ENCODE measurements at places on chromosomes 12 and 14.

DNA sequence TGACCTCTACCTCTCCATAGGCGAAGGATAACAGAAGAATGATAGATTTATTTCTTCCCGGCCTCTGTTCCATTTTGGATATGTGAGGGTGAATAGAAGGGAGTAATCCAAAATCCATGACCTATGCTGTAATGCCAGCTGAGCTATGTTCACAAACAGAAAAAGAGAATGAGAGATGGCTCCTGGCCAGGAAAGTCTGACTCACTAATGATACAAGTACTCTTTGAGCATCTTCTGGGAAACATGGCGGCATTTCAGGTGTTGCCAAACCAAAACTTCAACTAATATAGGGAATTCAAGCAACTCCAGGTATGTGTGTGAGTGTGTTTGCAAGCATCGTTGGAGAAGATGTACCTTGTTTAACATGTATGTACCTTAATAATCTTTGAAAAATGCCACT lies 55.1 kb downstream of the MED13L start:
- peak; percentile 83 for DNase-seq

- no peak for DNase-seq
These were observed 943.2 kb downstream of the TMTC2 start for GRCh38 chr12:83629931-83630330.

GRCh38 chr14:89014569-89014850 lies 190.1 kb downstream of the TTC8 start:
- no peak for DNase-seq

DNA sequence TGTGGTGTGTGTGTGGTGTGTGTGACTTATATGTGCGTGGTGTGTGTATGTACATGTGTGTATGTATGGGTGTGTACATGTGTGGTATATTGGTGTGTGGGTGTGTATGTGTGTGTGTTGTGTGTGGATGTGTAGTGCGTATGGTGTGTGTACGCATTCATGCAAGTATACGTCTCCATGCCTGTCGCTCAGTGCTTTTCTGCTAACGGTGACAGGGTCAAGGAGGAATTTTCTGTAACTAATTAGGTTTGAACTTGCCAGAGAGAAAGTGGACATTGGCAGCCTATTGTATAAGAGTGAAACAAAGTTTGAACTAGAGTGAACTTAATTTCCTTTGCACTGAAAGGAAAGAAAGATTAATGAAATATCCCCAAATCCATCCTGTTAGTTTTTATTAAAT lies 120.9 kb upstream of the GSC start:
- DNase-seq, result no peak

DNA sequence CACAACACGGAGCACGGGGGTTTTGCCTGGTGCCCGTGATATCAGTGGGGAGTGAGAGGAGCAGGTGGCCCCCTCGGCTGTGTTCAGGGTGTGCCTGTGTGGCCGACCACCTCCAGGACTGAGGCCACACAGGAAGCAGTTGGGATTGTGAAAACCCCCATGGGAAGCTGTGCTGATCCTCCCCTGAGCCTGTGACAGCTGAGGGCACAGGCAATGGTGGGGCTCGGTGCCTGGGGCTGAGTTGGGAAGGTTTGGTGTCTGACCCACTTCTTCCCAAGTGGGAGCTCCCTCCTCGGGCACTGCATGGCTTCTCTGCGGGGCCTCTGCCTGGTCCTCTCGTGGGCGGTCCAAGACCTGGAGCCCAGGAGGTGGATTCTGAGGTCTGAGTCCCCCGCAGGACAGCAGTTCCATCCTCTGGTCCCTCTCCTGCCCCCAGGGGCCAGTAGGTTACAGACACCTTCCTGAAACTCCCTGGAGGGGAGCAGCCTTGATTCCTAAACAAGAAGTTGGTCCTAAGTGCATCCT lies 17.9 kb downstream of the PACS2 start:
- DNase-seq, result no peak

DNA sequence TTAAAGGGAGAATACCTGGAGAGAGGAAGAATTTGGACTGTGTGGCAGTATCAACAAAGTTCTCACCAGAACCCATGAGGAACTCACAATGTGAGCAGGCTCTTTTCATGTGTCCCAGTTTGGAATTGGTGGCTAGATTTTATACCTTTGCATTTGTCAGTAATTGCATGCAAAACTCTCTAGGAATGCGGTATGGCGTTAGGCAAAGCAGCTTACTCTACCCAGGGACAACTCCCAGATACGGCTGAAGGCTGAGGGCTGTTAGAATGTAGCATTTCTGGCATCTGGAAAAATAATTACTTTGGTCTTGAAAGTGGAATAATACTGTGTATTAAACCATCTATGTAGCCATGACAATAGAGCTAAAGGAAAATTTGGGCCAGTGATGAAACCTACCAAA lies 635.5 kb downstream of the SLC16A7 start:
- DNase-seq, result no peak

DNA sequence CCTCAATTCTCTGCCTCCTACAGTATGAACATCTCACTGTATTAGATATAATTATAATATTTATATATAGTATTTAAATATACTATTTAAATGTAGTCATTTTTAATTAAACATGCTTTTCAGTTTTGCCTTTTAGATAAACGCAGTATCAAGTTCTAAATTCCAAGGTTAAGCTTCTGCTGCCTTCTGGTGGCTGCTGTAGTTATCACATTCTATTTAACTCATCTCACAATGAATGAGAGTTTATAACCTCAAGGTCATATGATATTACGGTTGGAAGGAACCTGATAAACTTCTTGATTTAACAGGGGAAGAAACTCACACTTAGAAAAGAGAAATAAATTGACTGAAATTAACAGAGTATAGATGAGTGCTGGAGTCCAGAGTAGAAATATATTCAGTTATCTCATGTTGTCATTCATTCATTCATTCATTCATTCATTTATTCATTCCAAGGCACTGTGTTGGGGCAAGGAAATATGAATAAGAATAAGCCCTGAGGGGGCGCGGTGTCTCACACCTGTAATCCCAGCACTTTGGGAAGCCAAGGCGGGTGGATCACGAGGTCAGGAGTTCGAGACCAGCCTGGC lies 31.9 kb downstream of the GUCY2C start:
- DNase-seq, result peak; percentile 41

DNA sequence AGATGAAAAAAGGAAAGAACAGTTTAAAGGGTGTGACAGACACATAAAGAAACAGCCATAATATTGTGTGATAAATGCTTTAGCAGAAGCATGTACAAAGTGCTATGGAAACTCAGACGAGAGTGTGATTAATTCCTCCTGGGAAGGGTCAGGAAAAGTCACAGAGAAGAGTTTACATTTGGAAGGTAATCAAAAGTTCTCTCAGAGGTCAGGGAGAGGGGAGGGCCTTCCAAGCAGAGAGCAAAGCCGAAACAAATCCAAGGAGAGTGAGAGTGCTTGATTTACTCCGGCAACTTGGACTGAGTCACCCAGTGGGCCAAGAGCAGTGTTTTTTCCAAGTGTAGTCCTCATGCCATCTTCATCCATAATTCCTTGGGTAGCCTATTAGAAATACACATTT lies 108.3 kb downstream of the IGF1 start:
- DNase-seq, result no peak

DNA sequence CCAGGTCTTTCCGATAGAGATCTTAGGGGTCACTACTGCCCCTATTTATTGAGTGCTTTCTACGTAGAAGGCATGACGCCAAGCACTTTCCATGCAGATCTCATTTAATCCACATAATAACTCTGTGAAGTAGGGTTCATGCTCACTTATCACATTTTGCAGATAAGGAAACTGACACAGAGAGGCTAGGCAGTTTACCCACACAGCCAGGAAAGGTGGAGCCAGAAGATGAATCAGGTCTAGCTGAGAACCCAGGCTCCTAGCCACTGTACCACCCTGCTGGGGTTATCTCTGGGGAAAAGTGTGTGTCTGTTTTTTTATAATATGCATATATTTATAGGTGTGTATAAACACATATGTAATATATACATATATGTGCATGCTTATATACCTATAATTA lies 83.6 kb downstream of the KSR2 start:
- no peak for DNase-seq

DNA sequence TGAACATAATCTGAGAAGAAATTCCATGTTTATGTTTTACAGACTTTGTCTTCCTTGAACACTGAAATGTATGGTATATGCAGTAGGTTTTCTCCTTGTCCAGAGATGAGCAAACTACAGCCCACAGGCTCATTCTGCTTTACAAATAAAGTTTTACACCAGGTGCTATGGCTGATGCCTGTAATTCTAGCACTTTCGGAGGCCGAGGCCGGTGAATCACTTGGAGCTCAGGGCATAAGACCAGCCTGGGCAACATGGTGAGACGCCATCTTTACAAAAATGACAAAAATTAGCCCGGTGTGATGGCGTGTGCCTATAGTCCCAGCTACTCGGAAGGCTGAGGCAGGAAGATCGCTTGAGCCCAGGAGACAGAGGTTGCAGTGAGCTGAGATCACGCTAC lies 64.7 kb downstream of the LRP6 start:
- no peak for DNase-seq

DNA sequence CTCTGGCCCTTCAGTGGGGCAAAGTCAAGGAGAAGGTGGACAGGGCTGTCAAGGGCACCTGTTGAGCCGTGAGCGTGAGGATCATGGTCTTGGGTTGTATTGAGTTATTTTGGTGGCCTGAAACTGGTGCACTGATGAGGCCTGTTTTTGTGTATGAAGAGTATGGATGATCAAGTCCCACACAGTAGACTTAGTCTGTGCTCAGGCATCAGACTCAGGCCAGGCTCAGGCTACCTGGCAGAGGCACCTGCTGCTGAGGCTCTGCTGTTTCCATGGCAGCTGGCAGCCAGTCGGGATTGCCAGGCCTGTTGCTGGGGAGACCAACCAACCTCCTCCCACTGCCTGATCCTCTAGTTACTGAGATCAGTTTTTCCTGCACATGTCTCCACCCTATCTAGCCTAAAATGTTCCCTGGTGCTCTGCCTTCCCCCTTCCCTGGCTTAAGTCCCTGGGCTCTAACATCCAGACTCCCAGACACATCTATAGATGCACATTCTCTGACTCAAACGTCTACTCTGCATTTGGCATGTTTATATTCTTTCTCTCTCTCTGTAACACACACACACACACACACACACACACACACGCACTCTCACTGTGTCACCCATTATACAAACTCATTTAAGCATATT lies 5.1 kb downstream of the JPH4 start:
- no peak for DNase-seq

- no peak for DNase-seq
These were observed 53.9 kb downstream of the WNK1 start for GRCh38 chr12:806200-806791.

- peak; percentile 20 for DNase-seq
These were observed 1504.6 kb upstream of the FLRT2 start for GRCh38 chr14:84025106-84026012.

GRCh38 chr12:67772267-67773169 lies 124.0 kb downstream of the DYRK2 start:
- DNase-seq, result no peak

DNA sequence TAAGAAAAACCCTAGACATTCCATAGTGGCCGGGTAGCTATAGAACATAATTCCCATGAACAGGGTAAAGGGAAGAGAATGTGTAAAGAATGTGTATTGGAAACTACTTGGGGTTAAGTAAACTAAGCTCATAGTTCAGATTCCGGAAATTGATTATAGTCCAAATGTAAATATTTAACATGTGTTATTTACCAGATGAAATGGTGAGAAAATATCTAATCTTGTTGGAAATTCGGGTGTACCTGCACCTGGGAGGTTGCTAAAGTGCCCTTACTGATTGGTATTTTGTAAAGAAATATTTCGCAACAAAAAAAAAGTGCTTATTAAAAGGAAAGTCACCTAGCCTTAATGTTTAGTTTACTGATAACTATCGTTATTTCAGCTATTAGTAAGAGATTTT lies 14.4 kb downstream of the RASSF9 start:
- no peak for DNase-seq

DNA sequence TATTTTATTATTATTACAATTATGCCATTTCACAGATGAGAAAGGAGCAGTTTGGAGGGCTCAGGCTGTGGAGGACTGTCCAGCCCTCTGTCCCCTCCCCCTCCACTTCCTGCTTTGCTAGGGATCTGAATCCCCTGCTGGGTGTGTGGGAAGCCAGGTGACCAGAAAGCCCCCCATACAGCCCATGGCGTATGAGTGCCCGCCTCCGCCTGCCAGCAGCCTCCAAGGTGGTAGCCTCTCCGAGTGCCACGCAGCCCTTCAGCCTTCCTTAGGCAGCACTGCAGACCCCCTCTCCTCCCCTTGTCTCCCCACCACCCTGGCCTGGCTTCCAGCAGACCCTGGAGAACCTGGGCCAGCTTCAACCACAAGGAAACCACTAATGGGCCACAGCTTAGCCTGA lies 12.6 kb downstream of the DTX1 start:
- no peak for DNase-seq

DNA sequence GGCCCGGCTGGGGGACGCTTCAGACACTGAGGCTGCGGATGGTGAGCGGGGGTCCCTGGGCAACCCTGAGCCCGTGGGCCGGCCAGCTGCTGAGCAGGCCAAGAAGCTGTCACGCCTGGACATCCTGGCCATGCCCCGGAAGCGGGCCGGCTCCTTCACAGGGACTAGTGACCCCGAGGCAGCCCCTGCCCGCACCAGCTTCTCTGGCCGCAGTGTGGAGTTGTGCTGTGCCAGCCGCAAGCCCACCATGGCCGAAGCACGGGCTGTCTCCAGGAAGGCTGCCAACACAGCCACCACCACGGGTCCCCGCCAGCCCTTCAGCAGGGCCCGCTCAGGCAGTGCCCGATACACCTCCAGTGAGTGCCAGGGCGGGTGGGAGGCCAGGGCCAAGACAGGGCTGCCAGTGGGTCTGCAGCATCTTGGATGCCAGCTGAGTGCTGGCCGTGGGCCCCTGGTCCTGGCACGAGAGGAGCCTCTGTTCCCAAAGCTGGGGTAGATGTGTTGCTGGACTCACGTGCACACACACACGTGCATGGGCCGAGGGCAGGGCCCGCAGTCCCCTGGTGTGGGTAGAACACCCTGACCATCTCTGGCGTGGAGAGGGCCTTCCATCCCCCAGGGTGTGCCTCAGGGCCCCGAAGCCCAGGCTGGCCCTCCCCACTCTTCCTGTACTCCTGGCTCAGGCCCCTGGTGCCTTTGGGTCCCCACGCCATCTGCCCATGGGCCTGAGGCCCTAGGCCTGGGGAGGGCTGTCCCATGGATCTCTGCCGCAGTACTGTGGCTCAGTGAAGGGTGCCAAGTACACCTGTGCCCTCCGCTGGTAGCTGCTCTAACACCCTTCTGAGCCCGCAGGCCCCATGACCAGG lies 22.8 kb downstream of the CEP170B start:
- no peak for DNase-seq

DNA sequence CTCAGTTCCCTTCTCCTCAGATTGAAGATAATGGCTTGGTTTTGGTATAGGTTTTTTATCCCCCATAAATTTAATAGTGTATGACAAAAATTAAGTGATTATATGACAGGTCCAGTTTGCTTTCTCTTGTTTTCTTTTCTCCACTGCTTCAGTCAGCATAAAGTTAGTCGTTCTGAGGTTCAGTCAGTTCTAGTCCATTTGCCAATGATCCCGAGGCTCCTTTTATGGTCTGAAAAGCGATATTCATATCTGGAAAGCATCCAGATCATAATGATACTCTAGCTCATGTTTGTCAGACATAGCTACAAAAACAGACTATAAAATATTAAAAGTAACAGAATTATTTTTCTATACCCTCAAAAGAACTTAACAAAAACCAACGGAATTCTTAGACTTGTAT lies 67.1 kb upstream of the SLC38A4 start:
- DNase-seq, result no peak

Measured in testis (tissue), 5 donors.